ENCODE measurements at places on chromosomes 3 and 15.

- DNase-seq = no peak
Measured at GRCh38 chr3:49937090-49937489, 2.9 kb upstream of the RBM6 start.

DNA sequence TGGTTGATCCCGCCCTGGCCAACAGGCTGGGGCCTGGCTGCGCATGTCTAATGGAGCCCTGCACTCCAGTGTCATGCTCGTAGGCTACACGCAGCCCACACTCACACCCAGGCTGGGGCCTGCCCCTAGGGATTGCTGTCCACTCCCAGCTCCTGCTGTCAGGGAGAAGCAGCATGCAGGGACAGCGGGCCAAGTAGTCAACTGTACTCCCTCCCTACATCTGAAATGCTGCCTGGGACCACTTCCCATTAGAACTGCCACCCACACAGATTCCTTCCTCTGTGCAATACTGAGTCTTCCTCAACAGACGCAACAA is 16.1 kb downstream of the ALS2CL start:
- DNase-seq = no peak

DNA sequence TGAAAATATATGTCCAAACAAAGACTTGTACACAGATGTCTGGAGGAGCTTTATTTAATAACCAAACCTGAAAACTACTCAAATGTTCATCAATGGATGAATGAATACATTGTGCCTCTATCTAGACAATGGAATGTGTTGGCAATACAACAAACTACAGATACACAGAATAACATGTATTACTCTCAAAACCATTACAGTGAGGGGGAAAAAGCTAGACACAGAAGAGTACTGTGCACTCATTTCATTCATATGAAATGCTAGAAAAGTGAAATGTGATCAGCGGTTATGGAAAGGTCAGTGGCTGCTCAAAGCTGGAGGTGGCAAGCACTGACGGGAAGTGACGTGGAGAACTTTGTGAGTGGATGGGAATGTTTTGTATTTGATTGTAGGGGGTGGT is 13.2 kb downstream of the STOML1 start:
- no peak for DNase-seq

DNA sequence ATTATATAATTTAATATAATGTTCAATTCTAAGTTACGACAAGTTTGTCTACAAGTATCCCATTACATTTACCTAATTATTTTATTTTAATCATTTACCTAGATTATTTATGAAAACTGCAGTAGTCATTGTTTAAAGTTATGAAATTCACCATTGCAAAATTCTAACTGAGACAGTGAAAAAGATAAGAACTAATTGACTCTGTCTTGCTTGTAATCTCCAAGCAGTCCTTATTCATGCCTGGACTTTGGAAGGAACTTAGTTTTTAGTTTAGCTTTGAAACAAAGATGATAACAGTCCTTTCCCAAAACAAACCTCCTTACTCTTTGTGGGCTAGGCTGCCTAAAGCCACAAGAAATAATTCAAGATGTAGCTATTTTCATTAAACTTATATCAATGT is 165.0 kb downstream of the SUCNR1 start:
- no peak for DNase-seq

- DNase-seq = no peak
Measured at GRCh38 chr3:12750658-12751071, 8.4 kb downstream of the TMEM40 start.
